Hepatocyte (in vitro differentiated cells): ENCODE measurements at places on chromosomes 13 and 19. TPM values are rescaled to one million over a fixed set of nuclear protein-coding genes. Genes with fewer than 3 reads are reported as not detected.

DNA sequence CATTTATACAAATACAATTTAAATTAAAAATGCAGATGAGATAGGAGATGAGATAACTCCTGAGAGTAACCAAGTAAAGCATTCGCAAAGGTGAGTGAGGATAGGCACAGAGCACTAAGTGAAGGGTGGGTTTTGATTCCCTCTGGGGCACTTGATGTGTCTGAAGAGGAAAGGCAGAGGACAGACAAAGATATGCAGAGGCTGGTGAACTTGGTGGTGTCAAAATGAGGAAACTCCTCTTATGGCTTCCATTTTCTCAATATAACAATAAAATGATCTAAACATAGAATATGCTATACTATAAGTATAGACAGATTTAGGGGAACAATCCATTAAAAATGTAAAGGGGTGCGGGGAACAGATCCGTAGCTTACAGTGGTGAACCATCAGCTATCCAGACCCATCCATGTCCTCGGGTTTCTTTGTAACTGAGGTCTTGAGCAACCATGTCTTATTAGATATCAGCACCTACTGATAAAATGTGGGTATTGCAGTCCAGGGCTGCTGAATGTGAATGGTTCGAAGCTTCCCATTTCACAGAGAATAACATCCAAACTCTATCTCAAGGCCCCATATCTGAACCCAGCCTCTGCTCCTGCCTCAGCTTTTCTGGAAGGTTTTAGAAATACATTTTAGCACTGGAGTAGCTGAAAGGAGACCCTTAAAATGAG lies 73.9 kb upstream of the SLC10A2 start:
- DNase-seq, result peak; percentile 41

GRCh38 chr19:52896431-52897137 lies 851 bp downstream of the ZNF320 start:
- peak; percentile 66 for DNase-seq

DNA sequence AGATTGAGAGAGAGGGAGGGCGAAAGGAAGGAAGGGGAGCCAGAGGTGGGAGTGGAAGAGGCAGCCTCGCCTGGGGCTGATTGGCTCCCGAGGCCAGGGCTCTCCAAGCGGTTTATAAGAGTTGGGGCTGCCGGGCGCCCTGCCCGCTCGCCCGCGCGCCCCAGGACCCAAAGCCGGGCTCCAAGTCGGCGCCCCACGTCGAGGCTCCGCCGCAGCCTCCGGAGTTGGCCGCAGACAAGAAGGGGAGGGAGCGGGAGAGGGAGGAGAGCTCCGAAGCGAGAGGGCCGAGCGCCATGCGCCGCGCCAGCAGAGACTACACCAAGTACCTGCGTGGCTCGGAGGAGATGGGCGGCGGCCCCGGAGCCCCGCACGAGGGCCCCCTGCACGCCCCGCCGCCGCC lies at the start of gene TNFSF11:
TNFSF11 (plus strand) TSS at position 142 of the 400 bp plus-strand sequence; CDS start at position 294, 152 bp downstream.
- peak; percentile 22 for DNase-seq

- no peak for DNase-seq
Observed at GRCh38 chr13:25860862-25861261, 191.0 kb downstream of the SHISA2 start.

- DNase-seq, result peak; percentile 78
Observed at GRCh38 chr19:38003438-38004185, 96.6 kb downstream of the SIPA1L3 start.

DNA sequence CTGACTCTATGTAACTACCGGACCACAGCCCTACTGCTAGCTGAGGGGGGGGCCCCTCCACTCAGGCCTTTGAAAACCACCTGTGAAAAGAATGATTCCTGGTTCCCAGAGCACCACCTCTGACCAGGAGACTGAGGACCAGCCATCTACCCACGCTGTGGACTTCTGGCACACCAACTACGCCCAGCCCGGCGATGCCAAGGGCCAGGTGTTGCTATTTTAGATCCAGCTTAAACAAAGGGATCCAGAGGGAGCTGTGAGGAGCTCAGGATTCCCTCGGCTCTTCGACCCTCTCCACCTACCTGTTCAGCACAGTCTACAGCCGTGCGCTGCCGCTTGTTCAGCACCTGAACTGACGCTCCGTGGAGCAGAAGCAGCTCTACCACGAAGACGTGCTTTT lies 23.0 kb downstream of the PDCD5 start:
- no peak for DNase-seq

DNA sequence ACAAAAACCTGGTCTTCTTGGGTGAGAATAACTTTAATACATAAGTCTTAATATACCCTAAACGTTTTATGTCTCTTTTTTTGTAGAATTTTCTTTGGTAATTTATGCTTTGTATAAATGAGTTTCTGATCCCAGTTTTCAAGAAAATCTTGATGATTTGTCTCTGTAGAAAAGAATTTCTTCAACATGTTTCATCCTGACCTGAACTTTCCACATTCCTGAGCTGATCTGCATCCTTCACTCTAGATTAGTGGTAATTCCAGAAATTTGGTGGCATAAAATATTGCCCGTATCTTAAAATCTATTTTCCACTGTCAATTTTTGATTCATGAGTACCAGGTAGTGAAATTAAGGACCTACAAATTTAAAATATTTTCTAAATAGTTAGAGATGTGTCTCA lies 16.3 kb downstream of the ZNF714 start:
- no peak for DNase-seq

GRCh38 chr13:104327211-104327610 lies 1261.0 kb upstream of the SLC10A2 start:
- no peak for DNase-seq

DNA sequence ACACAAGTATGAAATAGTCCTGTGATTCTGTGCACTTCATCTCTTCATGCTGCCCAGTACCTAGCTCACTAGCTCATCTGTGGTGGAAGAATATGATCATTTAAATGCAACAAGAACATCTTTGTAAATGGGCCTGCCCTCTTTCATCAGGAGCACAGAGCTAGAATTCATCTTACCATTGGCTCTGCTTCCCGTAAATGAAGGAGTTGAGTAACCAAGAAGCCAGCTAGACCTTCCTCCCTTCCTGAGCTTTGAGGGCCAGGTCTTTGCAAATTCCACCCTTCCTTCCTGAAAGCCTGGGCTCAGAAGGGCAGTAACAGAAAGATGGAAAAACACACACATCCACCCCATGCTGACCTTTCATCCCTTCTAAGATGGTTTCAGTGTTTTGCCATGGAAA lies 82.0 kb downstream of the FRY start:
- no peak for DNase-seq

DNA sequence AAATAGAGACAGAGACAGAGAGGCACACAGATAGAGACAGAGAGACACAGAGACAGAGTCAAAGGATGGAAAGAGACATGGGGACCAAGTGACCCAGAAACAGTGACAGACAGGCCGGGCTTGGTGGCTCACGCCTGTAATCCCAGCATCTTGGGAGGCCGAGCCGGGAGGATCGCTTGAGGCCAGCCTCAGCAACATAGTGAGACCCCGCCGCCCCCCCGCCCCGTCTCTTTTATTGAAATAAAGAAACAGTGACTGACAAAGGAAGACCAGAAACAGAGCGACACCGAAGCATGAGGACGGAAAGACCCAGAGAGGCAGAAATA lies 848 bp upstream of the NECTIN2 start:
- DNase-seq, result no peak

DNA sequence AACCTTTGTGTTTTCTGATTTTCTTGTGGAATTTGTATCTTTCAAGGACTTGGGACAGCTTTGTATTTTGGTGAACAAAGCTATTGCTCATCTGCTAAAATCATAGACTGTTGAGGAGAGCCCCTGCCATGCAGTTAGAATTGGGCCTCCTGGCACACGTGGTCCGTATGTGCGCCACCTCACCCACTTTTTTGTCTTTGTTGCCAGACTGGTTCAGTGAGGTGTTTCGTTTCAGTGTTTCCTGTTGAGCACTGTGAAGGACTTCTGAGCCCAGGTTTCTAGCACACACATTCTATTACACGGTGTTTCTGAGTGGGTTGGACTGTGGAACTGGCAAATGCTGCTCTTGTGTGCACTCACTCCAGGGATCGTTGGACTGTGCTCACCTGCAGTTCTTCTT lies 37.6 kb upstream of the RNF113B start:
- DNase-seq, result peak; percentile 13

DNA sequence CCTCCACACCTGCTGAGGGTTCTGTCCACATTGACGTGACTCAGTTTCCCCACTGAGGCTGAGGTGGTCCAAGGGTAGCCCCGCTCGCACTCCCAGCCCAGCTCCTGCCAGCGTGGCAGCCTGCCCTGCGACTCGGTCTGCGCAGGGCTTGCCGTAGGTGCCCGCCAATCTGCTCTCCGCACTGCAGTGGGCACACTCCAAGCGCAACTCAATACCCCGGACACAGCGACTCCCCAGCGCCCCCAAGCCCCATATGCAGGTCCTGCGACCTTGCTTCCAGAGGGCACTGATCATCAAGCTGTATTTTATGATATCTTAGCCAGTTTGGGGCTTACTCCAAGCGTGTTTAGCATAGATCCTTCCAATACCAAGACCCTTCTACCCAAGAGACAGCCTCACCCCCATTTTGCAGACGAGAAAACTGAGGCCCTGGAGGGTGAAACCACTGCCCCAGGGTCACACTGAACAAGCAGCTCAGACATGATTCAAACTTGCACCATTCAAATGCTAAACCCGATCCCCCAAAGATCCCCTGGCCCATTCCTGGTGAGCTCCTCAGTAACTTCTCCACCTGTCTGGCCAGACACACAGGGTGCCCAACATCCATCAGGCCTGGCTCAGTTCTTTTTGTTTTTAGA lies 13.5 kb downstream of the PTPRS start:
- DNase-seq, result no peak

DNA sequence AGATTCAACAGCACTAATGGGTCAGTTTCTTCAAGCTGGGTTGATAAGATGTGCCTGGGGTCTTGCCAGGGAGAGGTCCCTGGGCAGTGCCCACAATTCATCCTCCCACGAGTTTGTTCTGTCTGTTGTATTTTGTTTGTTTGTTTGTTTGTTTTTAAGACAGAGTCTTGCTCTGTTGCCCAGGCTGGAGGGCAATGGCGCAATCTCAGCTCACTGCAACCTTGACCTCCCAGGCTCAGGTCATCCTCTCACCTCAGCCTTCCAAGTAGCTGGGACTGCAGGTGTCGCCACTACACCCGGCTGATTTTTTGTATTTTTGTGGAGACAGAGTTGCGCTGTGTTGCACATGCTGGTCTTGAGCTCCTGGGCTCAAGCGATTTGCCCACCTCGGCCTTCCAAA lies 120.1 kb downstream of the NUFIP1 start:
- no peak for DNase-seq

- no peak for DNase-seq
Observed at GRCh38 chr19:14381689-14382474, 638 bp downstream of the ADGRE5 start.

DNA sequence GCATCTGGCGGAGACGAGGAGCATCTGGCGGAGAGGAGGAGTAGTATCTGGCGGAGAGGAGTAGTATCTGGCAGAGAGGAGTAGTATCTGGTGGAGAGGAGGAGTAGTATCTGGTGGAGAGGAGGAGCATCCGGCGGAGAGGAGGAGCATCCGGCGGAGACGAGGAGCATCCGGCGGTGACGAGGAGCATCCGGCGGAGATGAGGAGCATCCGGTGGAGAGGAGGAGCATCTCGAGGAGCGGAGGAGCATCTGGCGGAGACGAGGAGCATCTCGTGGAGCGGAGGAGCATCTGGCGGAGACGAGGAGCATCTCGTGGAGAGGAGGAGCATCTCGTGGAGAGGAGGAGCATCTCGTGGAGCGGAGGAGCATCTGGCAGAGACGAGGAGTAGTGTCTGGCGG lies 18.6 kb downstream of the C13orf46 start:
- DNase-seq, result no peak

- no peak for DNase-seq
Observed at GRCh38 chr19:29245215-29245614, 32.3 kb upstream of the UQCRFS1 start.

DNA sequence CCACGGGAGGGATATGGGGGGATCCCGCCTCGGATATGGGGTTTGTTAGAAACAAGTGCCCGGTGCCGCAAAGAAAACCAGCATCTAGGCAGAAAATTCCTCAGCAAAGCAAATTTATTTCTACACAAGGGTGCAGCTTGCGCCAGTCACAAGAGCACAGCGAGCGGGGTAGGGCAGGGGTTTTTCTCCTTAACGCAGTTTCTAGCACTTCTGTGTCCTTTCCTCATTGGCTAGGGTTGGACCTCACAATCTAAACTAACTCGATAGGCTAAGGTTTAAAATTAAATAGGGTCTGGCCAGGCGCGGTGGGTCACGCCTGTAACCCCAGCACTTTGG lies 595 bp downstream of the ZNF440 start:
- DNase-seq, result peak; percentile 50

ATP4A gene
- 5.0 and 6.4 TPM in 2 replicates for total RNA-seq

ADM5 gene
- 0.12 and 0.50 TPM in 2 replicates for total RNA-seq

TEX29 gene
- 0.83 TPM in 1 of 2 replicates, not detected in the other for total RNA-seq

SMAD9 gene
- total RNA-seq, result 5.8 and 6.6 TPM in 2 replicates

C13orf46 gene
- 0.20 TPM in 1 of 2 replicates, not detected in the other for total RNA-seq

PODNL1 gene
- total RNA-seq, result 0.17 TPM in 1 of 2 replicates, not detected in the other

CCDC8 gene
- total RNA-seq, result 36.4 and 51.7 TPM in 2 replicates

SPACA6 gene
- 6.9 and 7.2 TPM in 2 replicates for total RNA-seq

CACNG7 gene
- 0.90 and 1.4 TPM in 2 replicates for total RNA-seq

LYPD3 gene
- 4.6 and 4.8 TPM in 2 replicates for total RNA-seq

GIPC3 gene
- total RNA-seq, result 0.04 TPM in 1 of 2 replicates, not detected in the other

GZMM gene
- total RNA-seq, result not detected in 2 replicates
